ENCODE measurements at places on chromosomes 13 and 19.

- no peak for DNase-seq
These were observed 148.1 kb downstream of the NHLRC3 start for GRCh38 chr13:39186205-39186875.

DNA sequence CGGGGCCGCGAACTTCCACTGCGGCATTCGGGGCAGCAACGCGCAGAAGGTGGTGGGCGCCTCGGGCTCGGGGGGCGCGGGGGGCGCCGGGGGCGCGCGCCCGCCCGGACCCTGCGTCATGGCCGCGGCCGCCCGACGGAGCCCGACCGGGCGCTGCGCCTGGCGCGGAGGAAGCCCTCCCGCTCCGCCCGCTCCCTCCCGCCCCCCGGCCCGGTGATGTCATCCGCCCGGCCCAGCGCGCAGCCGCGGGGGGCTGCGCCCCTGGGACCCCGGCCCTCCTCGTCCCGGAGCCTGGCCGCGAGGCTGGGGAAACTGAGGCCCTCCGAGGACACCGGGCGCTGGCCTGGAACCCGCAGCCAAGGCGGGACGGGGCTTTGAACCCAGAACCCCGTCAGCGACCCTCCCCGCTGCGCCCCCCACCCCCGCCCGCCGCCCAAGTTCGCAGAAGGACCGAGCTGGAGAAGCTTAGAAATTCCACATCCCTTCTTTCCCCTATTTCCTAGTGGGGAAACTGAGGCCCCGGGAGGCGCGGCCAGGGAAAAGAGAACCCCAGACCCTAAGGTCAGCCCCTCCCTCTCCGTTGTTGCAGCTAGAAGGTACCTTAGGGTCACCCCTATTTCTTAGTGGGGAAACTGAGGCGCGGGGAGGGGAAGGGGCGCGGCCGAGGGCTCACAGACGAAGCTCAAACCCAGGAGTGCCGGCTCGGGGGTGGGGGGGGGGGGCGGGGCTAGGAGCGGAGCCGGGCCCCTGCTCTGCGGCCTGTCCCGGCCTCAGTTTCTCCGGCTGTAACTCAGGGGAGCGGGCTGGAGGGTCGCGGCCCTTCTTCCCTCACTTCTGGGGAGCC lies at the start of gene SHC2:
TSS of gene SHC2 (minus strand) at position 157 of the 844 bp plus-strand sequence. CDS start at position 120, 37 bp downstream.
- no peak for DNase-seq

DNA sequence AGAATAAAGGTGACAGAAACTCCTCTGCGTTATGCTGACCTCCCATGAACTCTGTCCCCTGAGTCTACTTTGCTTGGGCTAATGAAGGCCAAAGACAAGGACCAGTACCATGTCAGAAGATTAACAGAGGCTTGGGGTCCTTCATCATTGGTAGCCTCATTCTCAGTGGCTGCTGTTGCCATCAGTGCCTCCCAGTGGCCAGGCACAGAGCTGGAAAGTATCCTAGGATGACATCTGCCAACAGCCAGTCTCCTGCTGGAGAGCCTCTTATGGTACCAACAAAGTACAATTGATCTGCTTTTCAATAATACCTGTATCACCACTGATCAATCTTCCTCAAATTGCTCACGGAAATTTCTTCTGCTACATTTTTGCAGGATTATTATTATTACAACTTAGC lies 281.6 kb downstream of the DNAJC15 start:
- DNase-seq: no peak

GRCh38 chr19:1566392-1567115 lies 1.6 kb downstream of the MEX3D start:
- DNase-seq: no peak

DNA sequence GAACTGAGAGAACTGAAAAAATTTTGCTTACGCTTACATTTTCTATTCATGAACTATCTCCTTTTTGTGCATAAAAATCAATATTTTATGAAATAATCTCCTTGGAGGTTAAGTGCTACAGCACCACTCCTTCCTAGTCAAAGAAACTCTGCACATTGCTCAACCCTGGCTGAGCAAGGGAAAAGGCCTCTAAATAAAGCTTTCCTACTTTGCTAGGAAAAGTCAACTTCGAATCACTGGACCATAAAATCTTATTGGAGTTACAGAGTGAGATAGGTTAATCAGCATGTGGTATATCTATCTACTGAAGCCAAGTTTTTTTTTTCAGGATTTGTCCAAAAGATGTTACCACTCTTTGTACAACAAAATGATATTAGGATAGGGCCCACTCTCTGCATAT lies 57.5 kb upstream of the HMGB1 start:
- DNase-seq: no peak

DNA sequence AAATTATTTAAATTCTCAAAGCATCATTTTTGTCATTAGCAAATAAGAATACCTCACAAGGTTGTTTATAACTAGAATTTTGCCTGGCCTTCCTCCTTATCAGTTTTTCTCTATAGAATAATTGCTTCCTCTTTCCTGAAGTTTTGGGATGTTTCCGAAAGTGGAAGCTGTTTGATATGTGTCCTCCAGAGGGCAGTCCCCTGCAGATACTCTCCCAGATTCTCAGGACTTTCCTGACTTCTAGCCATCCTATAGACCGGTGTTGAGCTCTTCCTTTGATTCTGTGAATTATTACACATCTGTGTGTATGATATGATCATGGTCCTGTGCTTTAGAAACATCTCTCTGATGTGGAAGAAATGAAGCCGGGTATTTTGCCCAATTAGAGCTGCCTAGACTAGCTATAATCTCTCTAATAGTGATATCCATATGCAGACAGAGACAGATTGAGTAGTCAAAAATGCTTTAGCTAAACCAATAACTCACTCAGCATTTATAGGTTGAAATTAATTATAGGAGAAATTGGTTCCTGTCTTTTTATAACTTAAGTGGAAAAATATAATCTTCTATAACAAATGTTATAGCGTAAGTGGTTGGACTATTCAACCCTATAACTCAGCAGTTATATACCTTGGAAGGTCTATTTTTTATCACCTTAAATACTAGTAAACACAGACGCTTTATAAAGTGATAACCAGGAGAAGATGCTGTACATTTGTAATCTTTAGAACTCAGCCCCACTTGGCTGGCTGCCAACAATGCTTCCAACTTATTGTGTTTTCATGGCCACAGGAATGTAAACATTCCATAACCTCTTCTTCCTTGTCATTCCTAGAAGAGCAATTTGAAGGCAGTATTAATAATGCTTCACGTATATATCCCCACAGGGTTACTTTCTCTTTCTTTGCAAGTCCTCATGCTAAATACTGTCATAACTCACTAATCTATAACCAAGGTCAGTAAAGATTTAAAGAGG lies 201.0 kb upstream of the RXFP2 start:
- DNase-seq: no peak

DNA sequence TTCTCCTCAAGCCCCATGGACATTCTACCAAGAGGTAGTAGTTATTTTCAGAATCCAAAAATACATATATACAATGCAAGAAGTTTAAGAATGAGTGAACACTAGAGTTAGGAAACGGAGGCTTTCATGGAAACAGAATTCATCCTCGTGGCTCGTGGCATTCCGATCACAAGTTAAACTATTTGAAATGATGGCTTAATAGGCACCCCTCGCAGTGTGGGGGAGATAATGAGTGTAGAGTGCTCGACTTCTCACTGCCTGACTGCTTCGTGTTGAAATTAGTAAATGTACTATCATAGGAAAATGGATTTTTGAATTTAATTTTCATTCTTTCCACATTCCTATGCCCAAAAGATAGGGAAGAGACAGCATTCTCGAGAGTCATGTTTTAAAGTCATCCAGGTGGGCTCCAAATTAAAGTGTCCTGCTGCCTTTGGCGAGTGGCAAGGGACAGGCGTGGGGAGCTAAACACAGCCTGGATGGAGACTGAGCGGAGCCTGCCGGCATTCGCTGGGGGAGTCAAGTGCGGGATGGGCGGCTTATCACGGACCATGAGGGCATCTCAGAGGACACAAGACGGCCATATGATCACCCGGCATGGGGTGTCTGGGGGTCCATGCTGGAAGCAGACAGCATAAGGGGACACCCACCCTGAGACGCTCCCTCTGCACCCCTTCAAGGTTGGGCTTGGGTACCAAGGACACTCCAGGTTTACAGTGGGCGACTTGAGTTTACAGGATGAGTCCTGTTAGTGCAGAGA lies 165.2 kb downstream of the TEX29 start:
- DNase-seq: no peak
